ENCODE measurements at places on chromosomes 11 and 22.

- no peak for DNase-seq
Measured at GRCh38 chr11:10998674-10999073, 140.8 kb upstream of the ZBED5 start.

GRCh38 chr11:61061081-61061826, 41.0 kb upstream of the CD5 start:
- peak; percentile 60 for DNase-seq

GRCh38 chr11:116466191-116466590, 306.6 kb downstream of the BUD13 start:
- no peak for DNase-seq

- DNase-seq = no peak
Measured at GRCh38 chr11:62151737-62152102, 27.9 kb downstream of the INCENP start.

DNA sequence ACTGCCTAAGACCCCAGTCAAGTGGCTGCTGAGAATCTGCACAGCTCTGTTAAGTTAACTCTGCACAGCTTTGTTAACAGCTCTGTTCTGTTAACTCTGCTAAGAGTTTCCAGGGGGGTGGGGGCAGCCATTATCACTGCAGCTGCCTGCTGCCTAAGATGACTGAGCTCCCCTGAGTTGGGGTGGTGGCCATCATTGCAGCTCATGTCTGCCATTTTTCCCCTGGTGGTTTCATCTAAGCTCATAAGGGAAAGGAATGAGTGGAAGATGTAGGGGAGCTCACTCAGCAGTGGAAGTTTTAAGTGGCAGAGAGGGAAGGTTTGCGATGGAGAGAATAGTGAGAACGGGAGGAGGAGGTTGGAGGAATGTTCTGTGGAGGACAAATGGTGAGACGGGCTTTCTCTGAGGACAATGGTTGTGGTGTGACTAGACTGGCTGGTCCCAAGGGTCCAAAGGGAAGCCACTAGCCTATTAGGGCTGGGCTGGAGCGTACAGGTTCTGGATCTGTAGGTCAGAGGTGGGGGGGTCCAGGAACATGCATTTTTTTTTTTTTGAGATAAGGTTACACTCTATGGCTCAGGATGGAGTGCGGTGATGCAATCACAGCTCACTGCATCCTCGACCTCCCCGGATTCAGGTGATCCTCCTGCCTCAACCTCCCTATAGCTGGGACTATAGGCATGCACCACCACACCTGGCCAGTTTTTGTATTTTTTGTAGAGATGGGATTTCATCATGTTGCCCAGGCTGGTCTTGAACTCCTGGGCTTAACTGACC, 13.5 kb upstream of the PLET1 start:
- DNase-seq = no peak

GRCh38 chr22:36863281-36863680, 2.5 kb downstream of the NCF4 start:
- no peak for DNase-seq

GRCh38 chr11:61688365-61689163, 8.4 kb downstream of the DAGLA start:
- no peak for DNase-seq

GRCh38 chr11:79441461-79441875, 638 bp upstream of the TENM4 start:
- no peak for DNase-seq

GRCh38 chr22:49303061-49303735, 524.5 kb downstream of the BRD1 start:
- no peak for DNase-seq

GRCh38 chr22:24077416-24077815, 66.3 kb downstream of the CABIN1 start:
- no peak for DNase-seq

DNA sequence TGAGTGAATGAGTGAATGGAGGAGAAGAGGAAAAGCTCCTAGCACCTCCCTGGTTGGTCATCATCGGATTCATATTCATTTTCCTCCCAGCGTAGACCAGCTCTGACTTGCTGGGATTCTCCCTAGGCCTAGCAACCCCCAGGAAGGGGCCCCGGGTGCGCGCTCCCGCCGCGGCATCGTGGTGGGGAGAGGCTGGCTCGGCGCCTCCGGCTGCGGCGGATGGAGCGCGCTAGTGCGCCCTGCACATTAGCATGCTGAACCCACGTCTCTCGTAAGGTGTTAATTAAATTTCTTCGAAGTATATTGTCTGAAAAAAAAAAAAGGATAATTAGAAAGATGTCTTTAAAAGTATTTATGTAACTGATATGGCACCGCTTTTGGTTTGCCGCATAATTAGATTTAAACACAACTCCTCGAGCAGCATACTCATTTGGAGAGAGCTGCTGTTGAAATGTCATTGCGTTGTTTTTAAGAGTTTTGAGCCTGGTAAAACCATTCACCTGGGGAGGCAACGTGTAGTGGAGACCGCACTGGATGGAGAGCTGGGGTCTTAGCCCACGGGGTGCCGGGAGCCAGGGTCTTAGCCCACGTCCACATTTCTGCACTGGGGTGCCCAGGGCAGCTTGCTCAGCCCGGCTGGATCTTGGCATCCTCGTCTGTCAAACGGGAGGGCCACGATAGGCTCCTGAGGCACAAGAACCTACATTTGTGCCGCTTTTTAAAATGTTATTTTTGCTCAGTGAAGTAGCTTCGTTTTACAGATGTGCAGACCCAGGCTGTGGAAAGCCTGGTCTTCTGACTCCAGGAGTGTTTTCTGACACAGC, 21.8 kb downstream of the MPPED1 start:
- DNase-seq = no peak

- DNase-seq = no peak
Measured at GRCh38 chr11:83554876-83555275, 268.7 kb upstream of the CCDC90B start.

DNA sequence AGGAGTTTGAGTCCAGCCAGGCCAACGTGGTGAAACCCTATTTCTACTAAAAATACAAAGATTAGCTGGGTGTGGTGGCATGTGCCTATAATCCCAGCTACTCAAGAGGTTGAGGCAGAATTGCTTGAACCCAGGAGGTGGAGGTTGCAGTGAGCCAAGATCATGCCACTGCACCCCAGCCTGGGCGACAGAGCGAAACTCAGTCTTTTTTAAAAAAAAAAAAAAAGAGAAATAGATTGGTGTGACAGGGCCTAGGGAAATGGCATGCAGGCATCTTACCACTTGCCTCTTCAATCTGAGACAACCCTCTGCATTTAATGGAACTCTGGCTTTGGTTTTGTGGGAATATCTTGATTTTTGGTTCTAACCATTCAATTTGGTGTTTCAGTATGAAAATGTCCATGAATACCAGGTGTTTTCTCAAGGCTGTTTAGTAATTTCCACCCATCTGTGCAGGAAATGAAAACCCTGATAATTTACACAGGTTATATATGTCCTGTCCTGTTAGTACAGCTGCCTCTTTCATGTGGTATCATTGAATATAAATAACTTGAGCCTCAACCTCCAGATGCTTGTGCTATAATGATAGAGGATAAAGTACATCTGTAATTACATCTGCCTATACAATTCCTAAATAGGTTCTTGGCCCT, 8.4 kb downstream of the XBP1 start:
- no peak for DNase-seq

DNA sequence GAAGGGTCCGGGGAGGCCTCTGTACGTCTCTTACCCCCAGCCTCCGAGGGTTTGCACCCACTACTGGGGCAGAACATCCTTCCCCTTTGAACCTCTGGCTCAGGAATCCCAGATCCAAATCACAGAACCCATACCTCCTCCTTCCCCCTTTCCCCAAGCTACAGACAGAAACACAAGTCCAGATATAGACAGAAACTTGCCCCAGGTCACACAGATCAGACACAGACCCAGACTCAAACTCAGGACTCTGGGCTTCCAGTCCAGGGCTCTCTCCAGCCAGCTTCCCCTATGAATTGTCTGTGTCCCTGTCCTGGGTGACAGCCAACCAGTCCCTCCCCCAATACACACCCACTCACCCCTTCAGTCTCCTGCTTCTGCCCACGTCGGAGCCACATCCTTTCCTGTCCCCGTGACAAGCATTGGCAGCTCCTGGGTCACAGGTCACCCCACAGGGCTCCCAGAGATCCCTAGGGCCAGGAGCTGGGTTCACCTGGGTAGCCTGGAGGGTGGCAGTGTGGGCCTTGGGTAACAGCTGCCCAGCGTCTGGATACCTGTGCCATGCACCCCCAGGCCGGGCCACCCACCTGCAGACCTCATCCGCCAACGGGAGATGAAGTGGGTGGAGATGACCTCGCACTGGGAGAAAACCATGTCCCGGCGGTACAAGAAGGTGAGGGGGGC, 772 bp downstream of the TBC1D10C start:
- DNase-seq = no peak

- no peak for DNase-seq
Measured at GRCh38 chr11:130049328-130049771, 20.3 kb upstream of the APLP2 start.

DNA sequence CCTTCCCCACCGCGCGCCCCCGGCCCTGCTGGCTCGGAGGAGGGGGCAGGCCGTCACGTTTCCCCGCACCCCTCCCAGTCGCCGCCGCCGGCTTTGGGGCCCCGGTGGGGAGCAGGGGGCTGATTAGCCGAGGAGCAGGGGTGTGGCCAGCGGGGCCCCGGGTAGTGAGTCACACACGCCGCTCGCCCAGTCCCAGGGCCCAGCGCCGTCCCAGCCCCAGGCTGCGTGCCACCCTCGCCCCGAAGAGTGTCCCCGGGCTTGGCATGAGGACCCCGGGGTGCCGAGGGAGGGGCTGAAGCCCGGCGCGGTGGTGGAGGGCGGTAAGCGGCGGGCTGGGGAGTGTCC, 34.4 kb downstream of the PRDM11 start:
- no peak for DNase-seq

DNA sequence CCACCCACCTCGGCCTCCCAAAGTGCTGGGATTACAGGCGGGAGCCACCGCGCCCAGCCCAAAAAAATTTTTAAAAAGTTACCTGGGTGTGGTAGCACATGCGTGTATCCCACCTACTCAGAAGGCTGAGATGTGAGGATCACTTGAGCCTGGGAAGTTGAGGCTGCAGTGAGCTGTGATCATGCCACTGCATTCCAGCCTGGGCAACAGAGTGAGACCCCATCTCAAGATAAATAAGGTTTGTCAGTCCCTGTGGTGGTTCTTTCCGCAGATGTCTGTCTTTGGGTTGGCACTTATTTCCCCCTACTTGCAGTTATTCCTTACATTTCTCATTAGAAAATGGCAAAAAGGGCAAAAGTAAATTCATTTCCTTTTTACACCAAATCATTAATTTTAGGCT, 8.0 kb downstream of the MARK2 start:
- no peak for DNase-seq

GRCh38 chr11:117443266-117444186, 115.9 kb downstream of the CEP164 start:
- no peak for DNase-seq

DNA sequence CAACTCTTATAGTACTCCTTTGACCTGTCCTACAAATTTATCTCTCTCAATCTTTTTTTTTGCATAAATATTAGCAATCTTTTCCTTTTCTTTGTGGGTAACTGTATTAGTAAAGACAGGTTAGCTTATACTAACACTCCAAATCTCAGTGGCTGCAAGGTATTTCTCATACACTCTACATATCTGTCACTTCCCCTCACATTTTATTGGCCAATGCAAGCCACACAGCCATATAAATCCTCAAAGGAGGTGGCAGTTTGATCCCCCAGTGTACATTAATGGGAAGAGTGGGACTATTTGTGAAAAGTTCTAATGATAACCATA, 42.6 kb upstream of the EED start:
- DNase-seq = no peak

DNA sequence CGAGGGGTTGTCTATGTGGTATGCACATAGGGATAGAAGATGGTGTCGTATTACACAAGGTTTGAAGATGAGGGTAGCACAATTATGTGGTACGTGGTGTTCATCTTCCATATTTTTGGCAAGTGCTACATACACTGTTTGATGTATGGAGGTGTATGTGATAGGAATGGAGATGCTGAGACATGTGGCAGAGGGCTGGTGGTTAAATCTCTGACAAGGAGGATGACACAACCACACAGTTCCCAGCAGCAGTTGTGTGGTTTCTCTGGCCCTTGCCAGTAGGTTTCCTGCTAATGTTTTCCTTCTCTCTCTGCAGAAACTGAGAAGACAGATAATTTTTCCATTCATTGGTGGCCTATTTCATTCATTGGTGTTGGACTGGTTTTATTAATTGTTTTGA, 17.0 kb downstream of the NCR3LG1 start:
- DNase-seq = no peak

DNA sequence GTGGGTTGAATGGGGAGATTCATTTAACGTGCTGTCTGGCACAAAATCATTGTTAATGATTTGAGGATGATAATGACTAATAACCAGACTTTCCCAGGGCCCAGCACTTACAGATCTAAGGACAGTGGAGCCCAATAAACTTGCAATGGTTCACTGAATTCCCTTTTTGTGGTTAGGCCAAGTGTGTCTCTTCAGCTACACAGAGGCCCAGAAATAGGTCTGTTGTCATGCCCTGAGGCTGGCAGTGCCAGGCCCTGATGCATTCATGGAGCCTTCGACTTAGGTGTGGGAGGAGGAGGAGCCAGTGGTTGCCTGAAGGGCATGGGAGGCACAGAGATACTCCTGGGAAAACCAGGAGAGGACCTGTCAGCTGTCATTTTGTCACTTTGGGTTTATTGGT, 56.1 kb downstream of the KIAA1671 start:
- no peak for DNase-seq

DNA sequence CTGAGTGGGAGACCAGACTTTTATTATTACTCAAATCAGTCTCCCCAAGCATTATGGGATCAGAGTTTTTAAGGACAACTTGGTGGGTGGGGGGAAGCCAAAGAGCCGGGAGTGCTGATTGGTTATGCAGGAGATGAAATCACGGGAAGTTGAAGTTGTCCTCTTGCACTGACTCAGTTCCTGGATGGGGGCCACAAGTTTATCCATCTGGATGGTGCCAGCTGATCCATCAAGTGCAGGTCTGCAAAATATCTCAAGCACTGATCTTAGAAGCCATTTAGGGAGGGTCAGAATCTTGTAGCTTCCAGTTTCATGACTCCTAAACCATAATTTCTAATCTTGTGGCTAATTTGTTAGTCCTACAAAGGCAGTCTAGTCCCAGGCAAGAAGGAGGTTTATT, 53.5 kb upstream of the LMO1 start:
- no peak for DNase-seq

DNA sequence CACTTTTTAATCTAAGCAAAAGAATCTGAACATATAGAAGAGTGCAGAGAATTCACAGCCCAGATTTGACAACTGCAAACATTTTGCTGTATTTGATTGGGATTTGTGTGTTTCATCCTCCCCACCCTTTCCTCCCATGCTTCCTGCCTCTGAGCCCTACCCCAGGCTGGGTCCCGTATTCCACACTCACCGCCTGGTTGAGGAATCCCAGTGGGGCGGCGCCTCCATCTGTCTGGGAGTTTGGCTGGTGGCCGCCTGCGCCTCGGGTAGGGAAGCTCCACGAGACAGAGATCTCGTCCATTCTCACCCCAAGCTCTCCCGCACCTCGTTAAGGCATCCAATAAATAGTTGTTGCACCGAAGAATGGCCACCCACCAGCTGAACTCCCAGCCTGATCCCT, 105.9 kb upstream of the SLC22A12 start:
- DNase-seq = no peak

Data from GM12891 (cell line).